ENCODE measurements at places on chromosomes 12 and 14.

DNA sequence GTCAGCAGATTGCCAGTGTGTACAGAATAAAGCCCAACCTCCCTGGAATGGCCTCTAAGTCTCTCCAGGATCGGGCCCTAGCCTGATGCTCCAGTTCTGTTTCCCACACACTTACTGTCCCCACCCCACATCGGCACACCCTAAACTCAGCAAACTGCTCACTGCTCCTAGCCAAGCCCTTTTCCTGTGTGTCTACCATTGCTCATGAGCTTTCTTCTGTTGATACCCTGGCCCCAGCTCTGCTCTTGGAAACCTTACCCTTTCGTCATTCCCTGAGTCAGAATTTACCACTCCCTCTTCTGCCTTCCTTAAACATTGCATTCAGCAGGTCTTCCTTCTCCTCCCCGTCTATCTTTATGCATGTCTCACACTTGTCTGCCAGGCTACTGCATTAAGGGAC lies 158.9 kb downstream of the TMX1 start:
- DNase-seq: no peak

DNA sequence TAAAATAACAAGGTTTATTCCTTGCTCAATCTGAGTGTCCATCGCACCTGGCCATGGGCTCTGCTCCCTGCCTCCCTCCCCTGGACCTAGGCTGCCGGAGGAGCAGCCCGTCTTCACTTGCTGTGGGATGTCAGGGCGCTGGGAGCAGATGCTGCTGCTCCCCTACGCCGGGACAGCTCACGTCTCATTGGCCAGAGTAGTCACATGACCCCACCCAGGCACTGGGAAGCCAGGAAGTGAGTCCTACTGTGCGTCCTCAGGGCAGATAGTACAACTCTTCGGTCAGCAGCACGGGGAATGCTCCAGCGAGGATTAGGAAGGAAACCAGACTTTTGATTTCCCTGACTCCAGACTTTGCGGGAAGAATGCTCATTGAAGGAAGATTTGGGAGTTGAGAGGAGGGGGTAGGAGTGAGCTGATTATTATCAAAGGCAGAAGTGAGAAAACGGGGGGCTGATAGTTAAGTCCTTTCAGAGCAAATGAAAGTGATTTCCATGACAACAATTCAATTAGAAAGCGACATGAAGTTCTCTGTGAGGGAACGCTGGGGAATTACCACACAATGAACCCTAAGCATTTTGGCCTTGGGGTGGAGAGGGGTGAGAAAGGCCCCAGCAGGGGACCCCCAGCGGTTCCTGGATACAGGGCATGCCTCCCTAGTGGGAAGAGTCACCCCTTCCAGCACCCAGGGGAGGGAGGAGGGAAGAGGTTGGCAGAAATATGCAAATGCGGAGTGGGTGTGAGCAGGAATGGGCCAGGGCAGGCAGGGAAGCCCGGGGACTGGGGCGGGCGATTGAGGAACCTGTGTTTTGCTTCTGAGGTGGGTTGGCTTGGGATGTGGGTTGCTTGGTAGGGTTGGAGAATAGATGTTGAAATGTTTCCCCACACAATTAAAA lies 215.5 kb downstream of the AACS start:
- no peak for DNase-seq

- DNase-seq: no peak
Observed at GRCh38 chr14:105168979-105169507, 467 bp upstream of the JAG2 start.

GRCh38 chr14:94486883-94487282 lies 10.9 kb upstream of the SERPINA9 start:
- DNase-seq: no peak

DNA sequence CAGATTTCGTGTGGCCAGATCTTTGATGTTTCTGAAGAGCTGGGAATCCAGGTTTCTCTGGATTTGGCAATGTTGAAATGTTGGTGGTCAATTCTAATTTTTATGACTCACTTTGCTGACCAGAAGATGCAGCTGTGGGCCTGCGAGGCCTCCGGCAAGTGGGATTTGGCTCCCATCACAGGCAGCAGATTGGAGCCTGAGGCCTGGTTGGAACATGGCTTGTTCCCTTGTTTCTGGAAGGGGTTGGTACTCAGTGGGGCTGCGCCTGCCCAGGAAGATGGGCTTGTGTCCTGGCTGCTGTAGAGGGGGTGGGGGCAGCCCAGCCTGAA lies 23.1 kb downstream of the FBRSL1 start:
- DNase-seq: no peak

GRCh38 chr12:94242901-94243300 lies 94.5 kb downstream of the PLXNC1 start:
- no peak for DNase-seq

DNA sequence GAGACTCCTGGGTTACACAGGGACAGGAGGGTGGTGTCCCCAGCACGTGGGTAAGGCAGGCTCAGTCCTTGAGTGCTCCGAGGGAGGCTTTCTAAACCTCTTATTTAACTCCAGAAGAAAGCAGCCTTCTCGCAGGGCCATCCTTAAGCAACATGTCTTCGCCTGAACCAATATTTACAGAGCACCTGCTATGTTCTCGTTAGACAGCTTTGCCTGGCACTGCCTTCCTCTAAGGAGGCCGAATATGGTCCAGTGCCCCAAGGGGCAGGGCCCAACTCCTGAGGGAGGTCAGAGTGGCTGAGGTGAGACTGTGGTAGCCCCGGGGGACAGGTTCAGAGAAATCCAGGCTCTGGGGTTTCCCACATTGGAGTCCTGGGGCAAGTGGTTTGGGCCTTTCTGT lies 2.1 kb upstream of the SCARB1 start:
- no peak for DNase-seq

DNA sequence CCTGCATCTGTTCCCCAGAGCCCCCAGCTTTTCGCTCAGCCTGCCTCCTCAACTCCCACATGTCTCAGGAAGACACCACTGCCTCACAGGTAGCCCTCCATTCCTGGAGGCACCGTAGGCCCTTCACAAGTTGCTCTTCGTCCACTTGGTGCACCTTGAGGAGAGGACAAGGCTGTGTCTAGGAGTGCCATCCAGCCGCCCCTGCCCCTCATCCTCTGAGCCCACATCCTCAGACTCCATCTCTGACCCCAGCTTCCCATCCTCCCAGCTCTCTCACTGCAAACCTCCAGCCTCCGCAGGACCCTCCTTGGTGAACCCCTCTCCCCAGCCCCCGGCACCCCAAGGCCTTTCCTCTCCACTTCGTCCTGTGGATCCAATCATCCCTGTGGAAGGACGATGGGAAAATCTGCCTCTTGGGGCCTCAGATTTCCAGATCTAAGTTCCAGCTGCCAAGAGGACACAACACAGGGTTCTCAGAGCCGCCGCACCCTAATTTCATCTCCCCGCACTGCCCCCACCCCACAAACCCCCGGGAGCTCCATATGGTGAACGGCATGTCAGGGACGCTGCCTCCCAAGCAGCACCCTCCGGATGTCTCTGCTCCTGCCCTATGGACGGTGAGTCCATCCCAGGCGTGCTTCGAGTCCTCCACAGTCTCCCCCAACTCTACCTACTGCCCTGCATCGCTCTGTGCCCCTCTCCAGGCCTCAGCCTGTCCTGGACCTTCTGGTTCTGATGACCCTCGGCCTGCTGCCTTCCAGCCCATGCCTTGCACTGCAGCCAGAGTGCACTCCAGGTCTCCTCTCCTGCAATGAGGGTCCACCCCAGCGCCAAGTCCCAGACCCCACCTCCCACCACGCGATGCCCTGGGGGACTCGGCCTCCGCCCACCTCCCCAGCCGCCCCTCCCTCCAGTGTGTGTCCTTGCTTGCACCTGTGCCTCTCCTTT lies 314.1 kb upstream of the DIO3 start:
- no peak for DNase-seq

DNA sequence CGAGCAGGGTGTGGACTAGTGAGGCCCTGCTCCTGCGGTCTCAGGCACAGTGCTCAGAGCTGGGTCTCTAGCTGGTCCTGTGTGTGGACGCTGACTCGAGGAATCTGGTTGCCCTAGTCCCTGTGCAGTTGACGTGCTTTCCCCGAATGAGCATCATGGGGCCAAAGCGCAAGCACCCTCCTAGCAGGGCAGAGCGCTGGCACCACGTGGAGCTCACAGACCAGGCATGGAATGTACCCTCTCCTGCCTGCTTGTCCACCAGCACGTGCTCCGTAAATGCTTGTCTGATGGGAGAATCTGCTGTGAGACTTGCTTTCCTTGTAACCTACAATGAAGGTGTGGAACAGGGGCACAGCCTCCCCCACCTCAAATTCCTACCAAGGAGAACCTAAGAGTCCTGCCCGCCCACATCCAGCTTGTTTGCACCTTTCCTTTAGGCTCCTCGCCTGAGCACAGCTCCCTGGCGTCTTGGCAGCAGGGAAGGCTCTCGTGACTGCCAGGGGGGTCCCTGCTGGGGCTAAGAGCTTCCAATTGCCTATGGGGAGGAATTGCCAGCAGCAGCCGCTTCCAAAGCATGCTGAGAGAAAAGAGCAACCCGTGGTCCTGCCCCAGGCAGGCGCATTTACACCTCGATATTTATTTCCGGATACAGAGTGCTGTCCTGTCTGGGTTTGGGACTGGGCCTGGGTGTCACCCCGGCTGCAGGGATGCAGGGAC lies 125.0 kb downstream of the PIWIL1 start:
- DNase-seq: no peak

- no peak for DNase-seq
Observed at GRCh38 chr12:95004610-95005009, 1.1 kb upstream of the NDUFA12 start.

DNA sequence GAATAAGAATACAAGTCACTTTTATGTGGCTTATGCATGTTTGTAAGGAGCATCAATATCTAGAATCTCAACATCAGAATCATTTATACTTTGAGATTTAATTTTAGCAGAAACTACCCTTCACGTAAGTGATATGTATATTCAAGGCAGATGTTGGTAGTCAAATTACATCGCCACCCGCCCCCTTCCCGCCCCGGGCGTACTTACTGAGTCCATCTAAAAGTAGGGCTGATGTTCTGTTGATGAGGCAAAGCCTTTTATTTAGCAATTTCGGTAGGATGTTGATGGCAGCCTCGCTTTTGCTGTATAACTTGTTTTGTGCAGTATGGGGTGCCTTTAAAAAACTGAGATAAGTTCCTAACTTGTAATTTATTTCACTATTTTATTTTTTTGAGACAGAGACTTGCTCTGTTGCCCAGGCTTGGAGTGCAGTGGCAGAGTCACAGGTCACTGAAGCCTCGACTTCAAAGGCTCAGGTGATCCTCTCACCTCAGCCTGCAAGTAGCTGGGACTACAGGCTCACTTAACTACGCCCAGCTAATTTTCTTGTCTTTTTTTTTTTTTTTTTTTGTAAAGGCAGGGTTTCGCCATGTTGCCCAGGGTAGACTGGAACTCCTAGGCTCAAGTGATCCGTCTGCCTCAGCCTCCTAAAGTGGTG lies 30.8 kb downstream of the KTN1 start:
- DNase-seq: no peak

DNA sequence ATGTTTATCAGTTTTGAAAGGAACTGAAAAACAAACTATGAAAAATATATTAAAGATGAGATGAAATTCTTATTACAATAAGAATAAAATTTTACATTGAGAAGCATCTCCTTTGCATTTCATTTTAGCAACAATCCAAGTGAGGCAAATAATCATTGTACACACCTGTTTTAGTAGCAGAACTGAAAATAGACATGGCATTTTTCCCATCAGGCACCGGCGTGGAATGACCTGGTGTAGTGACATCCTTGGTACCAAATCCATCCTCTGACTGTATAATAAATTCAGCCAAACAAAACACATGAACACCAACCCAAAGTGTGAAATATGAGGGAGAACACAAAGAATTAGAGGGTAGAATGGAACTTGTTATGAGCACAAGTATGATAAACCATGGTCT lies 271.4 kb downstream of the MED13L start:
- DNase-seq: no peak

- no peak for DNase-seq
Observed at GRCh38 chr12:55692631-55693322, 14.9 kb downstream of the ITGA7 start.

DNA sequence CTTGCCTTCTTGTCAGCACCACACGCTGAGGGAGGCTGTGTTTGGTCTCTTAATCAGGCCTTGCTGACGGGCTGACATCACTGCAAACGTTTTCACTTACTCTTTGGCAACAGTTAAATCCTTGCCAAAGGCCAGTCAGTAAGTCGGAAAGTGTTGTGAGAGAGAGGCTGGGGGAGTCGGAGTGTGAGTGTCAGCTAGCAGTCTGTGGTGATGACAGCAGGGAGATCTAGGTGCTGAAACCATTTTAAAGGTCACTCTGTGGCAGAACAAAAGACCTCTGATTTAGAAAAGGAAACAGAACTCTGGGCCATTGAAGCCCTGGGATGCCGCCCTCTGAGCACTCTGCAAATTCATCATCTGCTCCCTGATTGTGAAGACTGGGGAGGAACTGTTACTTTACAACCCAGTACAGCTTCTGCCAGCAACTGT lies 143.5 kb downstream of the PAX9 start:
- no peak for DNase-seq

- no peak for DNase-seq
Observed at GRCh38 chr14:102508774-102509745, 516 bp downstream of the ANKRD9 start.

GRCh38 chr14:106875503-106875902 lies 1349.1 kb downstream of the TMEM121 start:
- peak; percentile 25 for DNase-seq

DNA sequence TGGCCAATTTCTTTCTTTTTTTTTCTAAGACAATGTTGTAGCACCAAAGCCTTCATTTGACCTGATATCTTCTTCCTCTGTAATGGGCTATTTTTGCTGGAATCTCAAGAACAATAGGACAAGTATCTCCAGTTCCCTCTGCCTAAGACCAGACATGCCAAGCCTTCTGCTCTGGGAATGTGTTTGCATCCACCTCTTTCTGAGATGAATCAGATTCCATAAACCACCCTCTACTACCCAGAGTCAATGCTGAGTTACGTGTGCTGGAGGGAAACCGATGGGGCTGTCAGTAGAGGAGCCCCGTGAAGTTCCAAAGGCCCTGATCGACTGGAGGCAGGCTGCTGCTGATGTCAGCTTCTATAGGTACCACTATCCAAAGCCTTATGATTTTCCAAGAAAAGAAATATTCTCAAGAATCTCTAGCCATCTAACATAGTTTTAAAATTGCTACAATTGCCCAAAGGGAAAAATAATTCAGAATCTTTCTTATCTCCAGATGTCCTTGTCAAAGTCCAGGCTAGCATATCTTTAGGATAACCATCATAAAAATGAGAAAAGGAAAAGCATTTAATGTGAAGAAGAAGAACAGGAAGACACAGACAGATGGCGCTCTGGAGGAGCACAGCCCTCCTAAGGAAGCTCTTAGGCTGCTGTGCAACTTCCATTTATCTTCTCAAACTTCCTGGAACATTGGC lies 101.9 kb downstream of the SLC8A3 start:
- no peak for DNase-seq

- no peak for DNase-seq
Observed at GRCh38 chr12:46659032-46659650, 166.7 kb downstream of the SLC38A4 start.

DNA sequence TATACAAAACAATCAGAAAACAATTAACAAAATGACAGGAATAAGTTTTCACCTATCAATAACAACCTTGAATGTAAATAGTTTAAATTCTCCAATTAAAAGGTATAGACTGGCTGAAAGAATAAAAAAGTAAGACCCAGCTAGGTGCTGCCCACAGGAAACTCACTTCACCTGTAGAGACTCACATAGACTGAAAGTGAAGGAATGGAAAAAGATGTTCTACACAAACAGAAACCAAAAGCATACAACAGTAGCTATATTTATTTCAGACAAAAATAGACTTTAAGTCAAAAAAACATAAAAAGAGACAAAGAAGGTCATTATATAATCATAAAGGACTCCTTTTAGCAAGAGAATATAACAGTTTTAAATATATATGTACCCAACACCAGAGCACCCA lies 152.4 kb upstream of the PWP1 start:
- no peak for DNase-seq

GRCh38 chr12:104317538-104318210 lies 14.1 kb downstream of the EID3 start:
- no peak for DNase-seq

Measured in activated CD4-positive, alpha-beta T cell treated with anti-CD3 and anti-CD28 coated beads for 24 hours (primary cell).